Fibroblast of skin of left biceps (primary cell): ENCODE measurements at places on chromosomes 7 and 10.

DNA sequence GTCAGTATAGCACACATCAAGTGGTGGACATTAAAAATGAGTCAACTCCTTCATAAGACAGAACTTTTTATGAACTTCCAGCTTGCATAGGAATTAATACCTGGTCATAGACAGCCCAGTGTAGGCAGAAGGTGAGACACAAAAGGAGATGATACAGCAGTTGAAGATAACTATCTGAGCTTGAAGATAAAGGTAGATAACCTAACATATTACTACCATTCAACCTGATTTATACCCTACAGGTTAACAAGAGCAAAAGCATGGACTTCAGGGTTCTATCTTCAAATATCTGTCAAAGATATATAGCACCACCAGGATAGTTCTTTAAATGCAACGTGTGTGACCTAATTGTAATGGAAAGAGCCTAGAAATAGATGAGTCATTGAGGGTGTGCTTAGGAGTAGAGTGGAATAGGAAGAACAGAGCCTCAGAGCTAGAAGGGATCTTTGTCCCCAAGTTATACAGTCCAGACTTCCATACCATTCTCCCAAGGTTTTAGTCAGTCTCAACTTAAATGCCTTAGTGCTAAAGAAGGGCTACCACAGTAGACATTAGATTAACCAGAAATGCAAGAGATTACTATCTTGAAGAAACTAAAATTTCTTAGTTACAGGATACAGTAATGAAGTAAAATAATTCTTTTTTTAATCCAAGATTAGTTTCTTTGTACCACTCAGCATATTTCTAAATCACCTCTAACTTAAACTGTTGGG lies 9.2 kb downstream of the ZNF800 start:
- DNase-seq: no peak

GRCh38 chr7:70214071-70214470 lies 615.8 kb downstream of the AUTS2 start:
- no peak for DNase-seq

DNA sequence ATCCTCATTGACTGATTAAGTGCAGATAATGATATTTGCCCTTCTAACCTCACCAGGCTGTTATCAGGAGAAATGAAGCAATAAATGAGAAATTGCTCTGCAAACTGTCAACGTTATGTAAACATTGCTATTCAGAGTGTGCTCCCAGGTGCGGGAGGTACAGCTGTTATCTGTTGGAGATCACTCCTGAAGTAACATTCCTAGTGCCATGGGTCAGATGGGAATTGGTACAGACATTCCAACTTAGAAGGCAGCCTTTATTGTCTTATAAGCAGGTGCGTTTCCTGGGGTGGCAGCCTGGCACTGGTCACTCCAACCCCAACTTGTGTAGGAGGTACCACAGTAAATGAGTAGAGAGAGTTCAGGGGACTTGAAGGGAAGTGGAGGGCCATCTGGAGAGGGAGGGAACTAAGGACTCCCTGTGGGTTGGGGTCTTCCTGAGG lies 36.8 kb downstream of the HK1 start:
- no peak for DNase-seq

DNA sequence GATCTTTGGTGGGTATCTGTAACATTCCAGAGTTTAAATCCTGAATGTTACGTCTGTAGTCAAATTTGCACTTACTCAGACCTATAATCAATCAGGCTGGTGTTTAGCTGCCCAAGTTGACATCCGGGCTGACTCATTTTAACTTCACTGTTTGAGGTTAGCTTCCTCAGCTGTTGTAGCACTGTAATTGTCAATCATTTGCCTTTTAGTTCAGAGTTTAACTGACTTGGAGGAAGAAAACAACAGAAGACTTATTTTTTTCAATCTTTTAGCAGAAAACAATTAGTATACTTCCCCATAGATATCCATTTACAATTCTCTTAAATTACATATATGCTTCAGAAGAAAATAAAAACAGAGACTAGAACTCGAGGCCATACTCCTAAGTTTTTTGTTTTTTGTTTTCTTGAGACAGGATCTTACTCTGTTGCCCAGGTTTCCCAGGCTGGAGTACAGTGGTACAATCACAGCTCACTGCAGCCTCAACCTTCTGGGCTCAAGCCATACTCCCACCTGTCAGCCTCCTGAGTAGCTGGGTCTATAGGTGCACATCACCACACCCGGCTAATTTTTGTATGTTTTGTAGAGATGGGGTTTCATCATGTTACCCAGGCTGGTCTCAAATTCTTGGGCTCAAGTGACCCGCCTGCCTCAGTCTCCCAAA lies 38.5 kb upstream of the LRRC17 start:
- DNase-seq: peak; percentile 53

DNA sequence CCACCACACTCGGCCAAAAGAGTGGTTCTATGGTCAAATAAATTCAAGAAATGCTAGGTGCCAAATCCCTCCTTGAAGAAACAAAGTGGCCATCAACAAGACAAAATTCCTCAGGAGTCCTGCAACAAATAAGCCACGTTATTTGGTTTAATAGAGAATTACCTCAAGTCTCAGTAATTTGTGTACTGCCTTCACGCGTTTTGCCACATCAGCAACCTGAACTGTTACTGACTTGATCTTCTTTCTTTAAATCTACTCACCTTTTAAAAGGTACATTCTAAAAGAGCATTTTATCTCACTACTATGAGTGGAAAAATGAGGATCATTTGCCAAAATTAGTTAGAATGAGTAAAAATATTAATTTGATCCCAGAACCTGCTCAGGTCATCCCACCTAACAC lies 34.6 kb upstream of the LCOR start:
- DNase-seq: no peak

DNA sequence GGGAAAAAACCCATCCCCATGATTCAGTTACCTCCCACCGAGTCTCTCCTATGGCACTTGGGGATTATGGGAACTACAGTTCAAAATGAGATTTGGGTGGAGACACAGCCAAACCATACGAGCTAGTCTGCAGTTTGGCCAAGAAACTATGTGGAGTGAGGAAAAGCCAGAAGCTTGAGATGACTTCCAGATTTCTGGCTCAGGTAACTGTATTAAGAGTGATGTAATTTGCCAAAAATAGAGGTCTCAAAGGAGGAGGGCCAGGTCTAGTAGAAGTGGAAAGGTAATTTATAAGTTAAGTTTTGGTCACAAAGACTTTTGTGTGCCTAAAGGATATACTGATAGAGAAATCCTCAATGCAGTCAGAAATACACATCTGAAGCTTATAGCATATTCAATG lies 279.7 kb upstream of the MGMT start:
- no peak for DNase-seq

GRCh38 chr7:32481921-32482320 lies 8.3 kb downstream of the LSM5 start:
- DNase-seq: no peak

GRCh38 chr10:113049881-113050280 lies 99.8 kb downstream of the TCF7L2 start:
- DNase-seq: no peak

- no peak for DNase-seq
Measured at GRCh38 chr10:44908066-44908749, 2.9 kb upstream of the TMEM72 start.

DNA sequence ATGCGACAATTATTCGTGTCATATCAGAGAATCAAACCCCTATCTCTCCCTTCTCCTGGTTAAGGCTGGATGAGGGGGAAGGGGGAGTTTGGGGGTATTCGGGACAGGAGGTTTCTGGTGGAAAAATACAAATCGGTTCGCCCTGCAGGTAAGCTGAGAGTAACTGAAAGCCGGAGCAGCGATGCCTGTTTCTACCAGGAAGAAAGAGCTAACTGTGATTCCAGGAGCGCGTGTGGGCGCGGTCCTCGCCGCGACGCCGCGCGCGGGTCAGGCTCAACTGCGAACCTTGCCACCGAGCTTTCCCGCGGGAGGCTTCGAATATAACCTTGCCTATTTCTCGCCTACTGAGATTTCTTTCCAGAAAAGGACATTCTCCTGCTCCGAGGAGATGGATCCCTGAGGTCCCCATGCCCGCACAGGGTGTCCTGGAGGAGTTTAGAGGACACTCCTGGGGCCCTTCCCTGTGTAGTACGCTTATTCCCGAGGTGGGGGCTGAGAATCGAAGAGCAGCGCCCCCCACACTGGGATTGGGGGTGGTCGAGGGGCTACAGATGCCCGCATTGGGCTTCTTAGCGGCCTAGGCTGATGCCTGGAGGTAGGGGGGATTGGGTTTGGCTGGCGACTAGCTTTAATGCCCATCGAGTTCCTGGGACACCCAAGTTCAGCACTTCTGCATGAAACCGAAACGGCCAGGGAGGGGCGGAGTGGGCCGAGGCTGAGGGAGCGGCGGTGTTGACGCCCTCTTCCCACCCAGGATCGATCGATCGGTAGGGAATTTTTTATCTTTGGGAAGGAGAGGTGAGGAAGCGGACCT lies 13.0 kb upstream of the DLX6 start:
- DNase-seq: no peak

- DNase-seq: no peak
Measured at GRCh38 chr7:43249823-43250145, 137.3 kb downstream of the HECW1 start.

GRCh38 chr7:156379324-156380070 lies 261.1 kb upstream of the RNF32 start:
- DNase-seq: no peak

DNA sequence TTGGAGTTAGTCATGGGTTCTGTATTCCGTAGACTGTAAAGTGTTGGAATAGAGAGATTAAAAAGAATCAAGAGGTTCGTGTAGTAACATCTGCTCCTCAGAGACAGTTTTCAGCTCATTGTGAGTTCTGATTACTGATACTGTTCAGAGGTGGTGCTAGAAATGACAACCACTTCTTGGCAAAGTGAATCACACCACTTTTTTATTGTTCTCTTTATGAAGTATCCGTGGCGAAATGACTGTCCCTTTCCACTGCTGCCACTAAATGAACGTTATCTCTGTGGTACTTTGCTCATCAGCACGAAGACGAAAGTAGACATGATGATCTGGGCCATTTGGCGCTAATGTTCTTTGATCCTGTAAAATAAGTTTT lies 860 bp downstream of the RPP30 start:
- no peak for DNase-seq

DNA sequence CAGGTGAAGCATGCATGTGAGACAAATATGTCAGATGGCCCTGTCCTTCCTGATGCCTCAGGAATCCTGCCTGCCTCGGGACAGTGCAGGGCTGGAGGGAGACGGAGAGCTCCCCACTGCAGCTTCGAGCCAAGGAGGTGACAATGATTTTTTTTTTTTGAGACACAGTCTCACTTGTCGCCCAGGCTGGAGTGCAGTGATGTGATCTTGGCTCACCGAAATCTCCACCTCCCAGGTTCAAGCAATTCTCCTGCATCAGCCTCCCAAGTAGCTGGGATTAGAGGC lies 68.8 kb downstream of the OAT start:
- DNase-seq: no peak

DNA sequence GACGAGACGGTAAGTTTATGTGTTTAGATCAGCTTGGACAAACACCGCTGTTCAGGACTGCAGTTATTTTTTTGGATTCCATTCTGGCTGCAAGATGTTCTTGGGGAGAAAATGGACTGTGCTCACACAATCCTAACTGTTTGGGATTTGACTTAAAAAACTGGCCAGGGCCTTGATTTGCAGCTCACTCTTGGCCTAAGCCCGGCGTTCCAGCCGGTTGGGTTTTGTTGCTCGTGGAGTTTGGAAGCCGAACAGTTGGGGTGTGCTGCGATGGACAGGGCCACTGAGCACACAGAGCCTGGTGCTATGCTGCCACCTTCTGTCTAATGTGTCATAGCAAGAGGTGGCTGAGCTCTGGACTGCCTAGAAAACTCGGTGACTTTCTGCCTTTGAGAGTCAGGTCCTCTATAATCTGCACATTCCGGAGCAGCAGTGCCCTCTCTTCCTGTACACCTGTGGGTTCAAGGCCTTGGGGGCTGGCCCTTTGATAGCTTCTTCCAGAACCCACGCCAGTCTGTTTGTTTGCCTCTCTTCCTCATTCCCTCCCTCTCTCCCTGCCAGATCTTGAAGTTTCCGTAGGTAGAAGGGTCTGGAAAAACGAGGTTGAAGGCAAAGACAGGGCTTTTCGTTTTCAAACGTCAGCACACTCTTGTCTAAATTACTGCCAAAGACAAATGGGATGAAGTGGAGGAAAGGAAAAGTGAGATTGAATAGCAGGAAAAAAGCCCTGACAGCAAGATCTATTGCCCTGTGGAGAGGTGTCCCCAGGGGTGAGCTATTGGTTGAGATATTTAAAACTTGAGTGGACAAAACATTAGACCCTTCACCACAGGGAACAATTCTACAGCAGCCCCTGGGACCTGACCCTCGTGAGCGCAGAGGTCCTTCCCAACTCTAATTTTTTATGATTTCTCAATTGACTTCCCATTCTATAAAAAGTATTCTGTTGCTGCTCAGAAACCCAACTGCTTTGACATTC lies 167.5 kb upstream of the HABP2 start:
- peak; percentile 76 for DNase-seq

GRCh38 chr7:48298779-48299178 lies 127.5 kb downstream of the ABCA13 start:
- no peak for DNase-seq

GRCh38 chr7:90613088-90613498 lies 17.0 kb downstream of the CDK14 start:
- no peak for DNase-seq

- no peak for DNase-seq
Measured at GRCh38 chr7:29593459-29593858, 29.8 kb downstream of the PRR15 start.

- DNase-seq: no peak
Measured at GRCh38 chr10:12606461-12606860, 257.1 kb downstream of the CAMK1D start.

GRCh38 chr10:69458430-69459100 lies 7.3 kb downstream of the TSPAN15 start:
- no peak for DNase-seq

GRCh38 chr10:3791974-3792633 lies 7.1 kb upstream of the KLF6 start:
- DNase-seq: peak; percentile 73

DNA sequence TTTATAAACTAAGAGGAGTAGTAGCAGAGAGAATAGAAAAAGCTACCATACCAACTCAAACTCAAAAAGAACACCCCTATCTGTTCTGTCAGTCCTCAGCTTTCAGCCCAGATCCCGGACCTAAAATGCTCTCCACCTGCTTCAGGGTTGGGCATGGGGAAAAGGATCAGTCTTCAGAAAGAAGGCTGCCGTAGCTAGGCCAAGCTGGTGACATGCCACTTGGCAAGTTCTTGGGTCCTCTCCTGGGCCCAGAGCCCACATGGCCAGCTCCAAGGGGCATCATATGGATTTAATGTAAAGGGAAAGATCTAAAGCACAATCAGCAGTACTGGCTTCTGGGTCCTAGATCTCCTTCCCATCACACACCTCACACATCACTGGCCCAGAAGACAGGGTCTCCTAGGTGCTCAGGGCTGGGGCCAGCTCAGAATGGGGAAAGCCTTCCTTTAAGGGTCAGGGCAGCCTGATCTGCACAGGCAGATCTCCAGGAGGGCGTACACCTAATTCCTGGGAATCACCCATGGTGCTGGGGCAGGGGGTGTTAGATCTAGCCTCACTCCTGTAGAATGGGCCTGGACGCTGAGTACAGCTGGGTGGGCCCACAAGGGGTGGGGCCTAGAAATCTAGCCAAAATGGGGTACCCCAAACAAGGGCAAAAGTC lies 2.5 kb downstream of the VAX1 start:
- no peak for DNase-seq
